BJ (cell line): ENCODE measurements at places on chromosomes 11 and 22. TPM values are rescaled to one million over a fixed set of nuclear protein-coding genes. Genes with fewer than 3 reads are reported as not detected.

DNA sequence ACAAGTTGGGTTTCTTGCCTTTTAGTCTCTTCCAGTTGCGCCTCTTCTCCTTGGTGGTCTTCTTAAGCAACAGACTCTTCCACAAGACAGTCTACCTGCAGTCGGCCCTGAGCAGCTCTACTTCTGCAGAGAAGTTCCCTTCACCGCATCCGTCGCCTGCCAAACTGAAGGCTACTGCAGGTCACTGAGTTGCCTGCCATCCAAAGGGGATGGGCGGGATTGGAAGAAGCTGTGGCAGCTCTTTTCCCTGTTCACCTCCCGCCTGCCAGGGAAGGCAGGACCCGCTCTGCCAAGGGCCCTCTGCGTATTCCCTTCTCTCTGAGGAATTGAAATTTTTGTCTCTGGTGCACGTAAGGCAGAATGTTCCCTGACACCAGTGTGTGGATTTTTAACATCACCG, 9.2 kb upstream of the STT3A start:
- DNase-seq = no peak

- no peak for DNase-seq
Measured at GRCh38 chr11:4636962-4637661, at the start of gene OR51D1. OR51D1 (plus strand) TSS chr11:4637477; CDS start chr11:4639791, 2,314 bp downstream.

DNA sequence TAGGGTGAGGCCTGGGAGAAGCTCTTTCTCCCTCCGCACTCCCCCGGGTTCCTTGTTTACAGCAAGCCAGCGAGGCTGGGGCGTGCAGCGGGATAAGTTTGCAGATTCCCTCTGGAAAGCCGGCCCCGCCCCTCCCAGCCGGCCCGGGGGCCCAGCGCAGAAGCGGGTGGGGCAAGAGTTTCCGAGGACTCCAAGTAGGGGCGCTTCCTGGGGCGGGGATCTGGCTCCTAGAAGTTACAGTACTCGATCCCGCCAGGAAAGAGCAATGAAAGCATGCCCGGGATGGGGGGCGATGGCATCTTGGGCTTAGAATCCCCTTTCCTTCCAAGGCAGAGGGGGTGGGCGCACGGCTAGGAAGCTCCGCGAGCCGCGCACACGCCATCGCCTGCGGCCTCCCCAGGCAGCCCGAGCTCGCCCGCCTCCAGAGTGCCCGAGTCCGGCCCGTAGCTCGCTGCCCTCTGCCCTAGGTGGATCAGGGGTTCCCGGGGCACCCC, 385 bp downstream of the TST start:
- DNase-seq = no peak

- DNase-seq = no peak
Measured at GRCh38 chr11:118899706-118900360, 16.1 kb downstream of the CXCR5 start.

GRCh38 chr22:47275605-47276449, 513.4 kb downstream of the TBC1D22A start:
- no peak for DNase-seq

GRCh38 chr11:125078516-125079140, 15.5 kb downstream of the SLC37A2 start:
- DNase-seq = no peak

CDON gene
- polyA plus RNA-seq = 1.5 TPM in 2 replicates

OR5A1 gene
- polyA plus RNA-seq = not detected in 2 replicates
